Renal cortex interstitium (tissue), 15 donors: ENCODE measurements at places on chromosomes 16 and 17. TPM values are rescaled to one million over a fixed set of nuclear protein-coding genes. Genes with fewer than 3 reads are reported as not detected.
A peak's percentile ranks its signal among the peaks of the same experiment; 100 is the strongest.

- no peak for DNase-seq
Measured at GRCh38 chr16:1317479-1318267, 8.2 kb downstream of the UBE2I start.

GRCh38 chr16:85480727-85481101, 132.4 kb upstream of the GSE1 start:
- DNase-seq: no peak

DNA sequence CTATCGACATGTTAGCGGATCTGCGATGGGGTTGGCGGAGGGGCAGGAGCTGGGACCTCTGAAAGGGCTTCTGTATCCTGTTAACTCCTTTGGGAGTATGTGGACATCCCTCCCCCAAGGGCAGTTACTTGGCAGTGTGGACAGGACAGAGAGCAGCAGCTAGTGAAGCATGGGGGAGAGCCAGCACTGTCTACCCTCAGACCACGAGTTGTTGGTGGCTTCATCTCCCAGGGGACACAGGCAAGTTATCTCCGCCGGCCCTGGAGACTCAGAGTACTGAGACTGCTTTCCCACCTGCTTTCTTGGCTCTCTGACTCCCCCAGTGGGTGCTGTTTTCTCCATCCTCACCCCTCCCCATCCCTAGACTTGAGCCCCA, 5.3 kb upstream of the GFAP start:
- DNase-seq: no peak

DNA sequence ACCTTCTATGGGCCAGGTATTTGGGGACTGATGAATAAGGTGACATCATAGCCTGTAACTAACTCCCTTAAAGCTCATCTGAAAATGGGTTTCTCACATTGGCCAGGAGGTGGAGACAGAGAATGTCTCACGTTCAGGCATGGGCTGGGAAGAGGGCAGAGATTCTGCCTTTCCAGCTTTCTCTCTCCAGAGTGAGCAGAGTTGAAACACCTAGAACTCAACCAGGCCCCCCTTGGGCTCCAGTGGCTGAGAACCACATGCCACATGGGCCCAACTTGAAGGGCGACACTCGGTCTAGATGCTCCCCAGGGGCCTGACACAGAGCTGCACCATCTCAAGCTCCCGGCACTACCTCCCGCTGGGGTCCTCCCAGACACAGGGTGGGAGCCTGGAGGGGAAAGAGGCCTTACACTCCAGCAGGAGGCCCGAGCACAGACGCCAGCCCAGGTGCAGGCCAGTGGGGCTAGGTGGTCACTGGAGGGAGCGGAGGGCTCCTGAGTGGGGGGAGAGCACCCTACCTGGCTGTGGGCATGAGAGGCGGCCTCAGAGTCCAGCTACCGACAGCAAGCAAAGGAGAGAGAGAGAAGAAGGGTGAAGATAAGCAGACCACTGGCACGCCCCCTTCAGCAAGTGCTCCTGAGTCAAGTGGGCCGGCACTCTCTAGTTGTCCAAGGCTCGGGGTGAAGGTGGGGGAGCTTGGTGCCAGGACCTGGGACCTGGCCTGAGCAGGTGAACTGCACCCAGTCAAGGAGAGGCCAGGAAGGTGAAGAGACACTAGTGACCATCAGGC, 55.9 kb downstream of the MYO18A start:
- DNase-seq: no peak

- peak; percentile 78 for DNase-seq
Measured at GRCh38 chr16:75385507-75386152, 47.7 kb downstream of the CFDP1 start.

DNA sequence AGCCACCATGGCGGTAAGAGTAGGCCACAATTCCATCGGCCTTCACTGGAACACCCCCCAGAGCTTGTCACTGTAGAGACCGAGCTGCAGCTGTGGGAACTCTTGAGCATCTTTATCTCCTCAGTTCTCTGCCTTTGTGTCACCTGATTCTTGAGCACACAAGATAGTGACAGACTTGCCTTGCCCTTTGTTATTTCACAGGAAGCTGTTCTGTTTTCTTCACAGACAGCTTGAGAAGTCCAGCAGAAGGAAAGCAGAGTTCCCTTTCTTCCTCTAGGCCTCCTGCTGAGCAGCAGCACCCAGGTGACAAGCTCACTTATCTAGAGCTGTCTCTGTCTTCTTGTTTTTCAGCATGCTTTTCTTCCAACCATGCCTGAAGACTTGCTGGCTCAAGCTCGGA, 38.4 kb upstream of the ENDOV start:
- DNase-seq: no peak

- peak; percentile 75 for DNase-seq
Measured at GRCh38 chr17:42798383-42799380, at the start of the genes CNTD1 and COA3. Gene CNTD1, plus strand, starts transcription at chr17:42798861. Its CDS starts 207 bp downstream, at chr17:42799068. Gene COA3, minus strand, starts transcription at chr17:42798704. Its CDS starts 23 bp downstream, at chr17:42798681.

GRCh38 chr16:84043486-84044117, 1.0 kb upstream of the SLC38A8 start:
- no peak for DNase-seq

- DNase-seq: no peak
Measured at GRCh38 chr17:70345061-70345460, 175.7 kb downstream of the KCNJ2 start.

GRCh38 chr16:66419527-66419926, 7.6 kb upstream of the BEAN1 start:
- DNase-seq: no peak

DNA sequence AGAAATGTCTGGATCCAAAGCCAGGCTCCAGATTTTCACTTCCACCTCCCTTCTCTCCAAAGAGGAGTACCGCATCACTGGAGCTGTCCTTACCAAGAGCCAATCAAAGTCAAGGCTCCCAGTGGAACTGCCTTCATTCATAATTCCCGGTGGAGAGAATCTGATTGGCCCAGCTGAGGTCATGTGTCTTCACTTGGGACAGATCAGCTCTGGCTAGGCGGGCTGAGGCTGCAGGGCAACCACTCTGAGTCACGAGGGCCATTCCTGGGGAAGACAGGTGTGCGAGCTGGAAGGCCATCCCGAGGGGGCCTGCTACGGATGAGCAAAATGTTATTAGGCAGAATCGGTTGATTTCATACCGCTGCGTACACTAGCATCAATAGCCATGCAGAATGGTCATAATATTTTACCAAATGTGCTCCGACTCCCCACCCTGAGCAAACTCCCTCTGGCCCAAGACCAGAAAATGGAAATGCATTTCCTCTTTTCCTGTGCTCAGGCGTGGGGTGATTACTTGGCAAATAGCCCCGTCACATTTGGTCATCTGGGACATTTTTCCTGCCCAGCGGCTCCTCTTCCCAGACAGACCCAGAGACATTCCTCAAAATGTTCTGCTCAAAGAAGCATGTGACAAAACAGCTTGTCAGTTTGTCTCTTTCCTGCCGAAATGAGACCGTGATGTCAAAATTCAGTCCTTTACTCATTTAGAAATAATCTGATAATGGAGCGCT, 111.1 kb downstream of the AIPL1 start:
- DNase-seq: no peak

DNA sequence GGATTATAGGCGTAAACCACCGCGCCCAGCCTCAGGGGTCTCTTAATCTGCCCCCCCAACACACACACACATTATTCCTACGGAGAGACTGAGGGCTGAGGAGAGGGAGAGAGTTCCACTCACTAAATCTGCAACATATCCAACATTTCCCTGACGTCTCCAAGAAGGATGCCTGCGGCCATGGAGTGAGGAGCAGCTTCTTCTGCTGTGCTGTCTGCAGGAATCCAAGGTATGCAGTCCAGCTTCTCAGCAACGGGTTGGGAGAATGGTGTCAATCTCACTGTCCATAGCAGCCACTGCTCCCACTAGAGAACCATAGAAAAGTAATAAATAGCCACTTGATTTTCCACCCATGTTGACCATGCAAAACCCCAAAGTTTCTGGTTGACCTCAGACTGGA, 5.1 kb upstream of the PLXDC1 start:
- DNase-seq: no peak

DNA sequence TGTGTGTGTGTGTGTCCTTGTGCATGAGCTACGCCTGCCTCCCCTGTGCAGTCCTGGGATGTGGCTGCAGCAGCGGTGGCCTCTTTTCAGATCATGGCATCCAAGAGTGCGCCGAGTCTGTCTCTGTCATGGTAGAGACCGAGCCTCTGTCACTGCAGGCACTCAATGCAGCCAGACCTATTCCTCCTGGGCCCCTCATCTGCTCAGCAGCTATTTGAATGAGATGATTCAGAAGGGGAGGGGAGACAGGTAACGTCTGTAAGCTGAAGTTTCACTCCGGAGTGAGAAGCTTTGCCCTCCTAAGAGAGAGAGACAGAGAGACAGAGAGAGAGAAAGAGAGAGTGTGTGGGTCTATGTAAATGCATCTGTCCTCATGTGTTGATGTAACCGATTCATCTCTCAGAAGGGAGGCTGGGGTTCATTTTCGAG, 22.5 kb downstream of the STAT5A start:
- no peak for DNase-seq

DNA sequence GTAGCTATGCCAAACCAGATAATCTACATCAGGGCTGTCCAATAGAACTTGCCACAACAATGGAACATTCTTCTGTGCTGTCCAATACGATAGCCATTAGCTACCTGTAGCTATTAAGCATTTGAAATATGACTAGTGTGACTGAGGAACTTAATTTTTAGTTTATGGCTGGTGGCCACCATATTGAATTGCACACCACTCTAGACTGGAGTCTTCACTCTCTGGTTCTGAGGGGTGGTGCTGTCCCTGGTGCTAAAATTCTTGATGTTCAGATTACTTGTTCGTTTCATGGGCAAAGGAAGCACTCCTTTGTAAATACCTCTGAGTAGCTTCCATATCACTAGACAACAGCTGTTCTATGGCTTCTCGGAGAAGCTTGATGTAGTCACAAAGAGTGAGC, 296.6 kb downstream of the NPIPA8 start:
- DNase-seq: no peak

DNA sequence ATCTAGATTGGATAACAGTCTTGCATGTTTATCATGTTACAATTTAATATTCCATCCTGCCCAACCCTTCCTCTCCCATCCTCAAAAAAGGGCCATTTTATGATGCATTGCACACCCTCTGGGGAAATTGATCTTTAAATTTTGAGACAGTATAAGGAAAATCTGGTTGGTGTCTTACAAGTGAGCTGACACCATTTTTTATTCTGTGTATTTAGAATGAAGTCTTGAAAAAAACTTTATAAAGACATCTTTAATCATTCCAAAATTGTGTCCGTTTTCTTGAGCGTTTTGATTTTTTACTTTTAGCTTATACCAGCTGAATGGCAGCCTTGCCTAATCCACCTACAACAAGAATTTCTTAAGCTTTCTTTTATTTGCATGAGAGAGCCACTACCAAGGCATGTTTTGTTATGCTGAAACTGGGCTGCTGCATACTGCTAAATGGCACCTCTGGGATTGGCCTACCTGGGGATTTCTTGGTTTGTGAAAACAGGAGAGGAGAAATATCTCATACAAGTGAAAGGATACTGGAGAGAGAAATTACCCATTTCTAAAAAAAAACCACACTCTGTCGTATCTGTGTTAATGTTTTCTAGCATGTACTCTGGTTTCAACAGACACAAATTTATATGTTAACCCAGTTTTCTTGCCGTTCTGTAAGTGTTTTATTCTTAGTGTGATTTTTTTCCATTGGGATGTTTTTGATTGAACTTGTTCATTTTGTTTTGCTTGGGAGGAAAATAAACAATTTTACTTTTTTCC, 52.2 kb downstream of the TUBD1 start:
- no peak for DNase-seq

- no peak for DNase-seq
Measured at GRCh38 chr16:55482056-55482455, 3.1 kb downstream of the MMP2 start.

DNA sequence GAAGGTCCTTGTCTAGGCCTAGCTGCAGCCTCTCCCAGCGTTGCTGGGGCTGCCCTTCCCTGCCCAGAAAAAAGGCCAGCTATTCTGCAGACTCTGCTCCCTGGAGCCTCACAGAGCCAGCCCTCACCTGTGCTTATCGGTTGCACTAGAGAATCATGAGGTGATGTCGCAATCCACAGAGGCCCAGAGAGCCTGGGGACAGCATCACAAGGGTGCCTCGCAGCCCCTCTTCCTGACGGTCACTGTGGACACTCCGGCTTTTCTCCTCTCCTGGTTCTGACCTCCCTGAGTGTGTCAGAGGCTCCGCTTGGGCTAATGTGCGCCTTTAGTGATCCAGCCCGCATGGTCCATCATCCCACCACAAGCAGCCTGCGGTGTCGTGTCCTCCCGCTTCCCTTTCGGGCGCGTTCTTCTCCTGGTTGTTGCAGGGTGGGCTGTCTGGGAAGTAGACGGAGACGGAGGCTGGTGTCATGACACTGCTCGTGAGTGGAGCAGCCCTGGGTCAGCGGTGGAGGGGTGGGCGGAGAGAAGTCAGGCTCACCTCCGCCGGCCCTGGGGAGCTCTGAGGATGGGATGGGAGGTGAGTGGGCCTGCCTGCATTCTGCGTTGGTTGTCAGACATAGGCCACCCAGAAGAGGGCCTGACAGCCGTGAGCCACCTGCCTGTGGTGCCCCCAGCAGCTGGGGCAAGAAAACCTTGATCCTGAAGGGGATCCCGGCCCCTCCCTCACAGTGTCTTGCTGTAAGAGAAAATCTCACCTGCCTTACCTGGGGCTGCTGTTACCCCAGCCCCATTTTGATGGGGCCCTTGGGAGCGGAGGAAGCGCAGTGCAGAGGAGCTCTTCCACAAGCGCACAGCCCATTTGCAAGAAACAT, 165.9 kb upstream of the CHMP6 start:
- DNase-seq: no peak

DNA sequence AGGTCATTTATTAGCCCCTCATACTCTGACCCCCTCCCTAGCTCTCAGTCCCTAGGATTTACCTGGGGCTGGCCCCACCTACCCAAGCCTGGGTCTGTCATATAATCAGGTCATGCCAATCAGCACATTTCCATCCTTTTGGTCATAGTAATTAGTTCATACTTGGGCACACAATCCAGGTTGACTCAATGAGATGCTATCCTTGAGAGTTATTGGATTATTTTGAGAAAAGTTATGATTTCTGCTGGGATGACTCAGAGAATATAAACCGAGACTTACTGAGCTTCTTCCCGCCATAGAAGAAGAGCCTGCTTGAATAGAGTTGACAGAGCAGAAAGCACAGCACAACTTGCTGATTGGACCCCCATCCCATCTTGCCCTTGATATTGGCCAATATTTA, 331.5 kb downstream of the CBLN1 start:
- DNase-seq: no peak

DNA sequence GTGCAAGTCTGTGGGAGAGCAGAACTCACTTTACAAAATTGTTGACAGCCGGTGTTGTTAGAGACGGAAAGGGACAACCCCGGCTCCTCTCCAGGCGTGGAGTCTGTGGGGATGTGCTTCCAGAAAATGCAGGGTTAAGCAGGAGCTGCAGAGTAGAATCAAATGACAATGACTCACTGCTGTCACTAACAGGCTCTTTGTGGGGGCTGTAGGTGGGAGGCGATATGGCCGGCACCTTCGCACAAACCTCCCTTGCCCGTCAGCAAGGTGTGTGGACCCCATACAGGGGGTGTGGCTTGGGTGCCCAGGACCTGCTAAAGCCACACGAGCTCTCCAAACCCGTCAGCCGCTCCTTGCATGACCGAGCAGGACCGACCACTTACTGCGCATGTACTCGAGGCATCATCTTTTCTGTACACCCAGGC, 5.8 kb downstream of the PDK2 start:
- DNase-seq: no peak

- DNase-seq: no peak
Measured at GRCh38 chr16:81711657-81712319, 67.3 kb upstream of the PLCG2 start.

Gene OR3A2
- polyA plus RNA-seq: 0.39 TPM

Gene PROCA1
- polyA plus RNA-seq: 5.9 TPM

Gene TXNDC17
- polyA plus RNA-seq: 80.4 TPM

Gene P2RX1
- polyA plus RNA-seq: 1.1 TPM

Gene PPP1R1B
- polyA plus RNA-seq: 8.2 TPM

Gene KCNG4
- polyA plus RNA-seq: 0.04 TPM

Gene TTYH2
- 18.6 TPM for polyA plus RNA-seq

Gene UTS2R
- polyA plus RNA-seq: 0.73 TPM

Gene ACSM2A
- 132 TPM for polyA plus RNA-seq

Gene TMEM106A
- 17.3 TPM for polyA plus RNA-seq

Gene GPR142
- polyA plus RNA-seq: 0.11 TPM

Gene CLDN7
- polyA plus RNA-seq: 41.1 TPM
